ENCODE measurements at places on chromosomes 7 and 10.

DNA sequence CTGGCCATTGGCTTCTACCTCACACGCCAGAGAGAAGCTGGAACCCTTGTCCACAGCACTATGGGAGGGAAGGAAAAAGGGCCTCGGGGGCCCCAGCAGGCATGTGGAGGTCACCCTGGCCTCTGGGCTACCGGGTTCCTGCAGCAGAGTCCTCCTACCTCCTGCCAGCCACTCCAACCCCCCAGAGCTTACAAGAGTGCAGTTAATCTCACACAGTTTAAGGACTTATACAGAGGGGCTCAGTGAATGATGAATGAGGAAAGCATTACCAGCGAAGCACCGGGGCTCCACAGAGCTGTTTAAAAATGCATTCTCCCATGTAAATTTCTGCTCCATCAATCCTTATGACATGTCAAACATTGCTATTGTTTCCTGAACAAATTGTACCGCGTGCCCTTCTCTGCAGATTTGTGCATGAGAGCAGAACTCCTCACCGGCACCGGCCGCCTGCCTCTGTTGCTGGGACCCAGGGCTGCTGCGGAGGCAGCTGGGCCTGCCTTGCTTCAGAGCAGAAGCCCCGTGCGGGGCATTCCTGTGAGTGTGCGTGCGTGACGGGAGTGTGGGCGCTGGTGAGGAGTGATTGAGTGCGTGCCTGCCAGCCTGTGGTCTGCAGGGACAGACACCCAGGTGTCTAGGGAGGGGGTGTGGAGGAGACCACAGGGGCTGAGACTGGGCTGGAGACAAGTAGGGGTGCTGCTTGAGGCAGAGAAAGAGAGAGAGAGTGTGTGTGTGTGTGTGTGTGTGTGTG lies 52.8 kb downstream of the C10orf105 start:
- peak; percentile 88 for DNase-seq

DNA sequence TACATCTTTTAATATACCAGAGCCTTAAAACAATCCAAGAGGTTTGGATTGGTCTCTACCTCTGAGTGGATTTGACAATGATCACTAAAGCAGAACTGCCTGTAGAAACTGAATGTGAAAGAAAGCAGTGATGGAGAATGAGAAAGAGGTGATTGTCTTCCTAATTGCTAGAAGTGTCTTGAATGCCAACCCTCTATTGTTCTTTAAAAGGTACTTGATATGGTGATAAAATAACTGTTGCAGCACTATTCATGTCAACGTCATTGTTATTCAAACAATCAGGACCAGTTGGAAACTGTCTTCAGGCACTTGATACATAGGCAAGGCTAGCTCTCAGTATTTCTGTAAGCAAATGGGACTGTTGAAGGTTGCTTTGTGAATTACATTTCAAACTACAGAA lies 47.9 kb upstream of the ITPRID1 start:
- DNase-seq, result no peak

- no peak for DNase-seq
Observed at GRCh38 chr7:33841705-33842129, 63.6 kb upstream of the BMPER start.

DNA sequence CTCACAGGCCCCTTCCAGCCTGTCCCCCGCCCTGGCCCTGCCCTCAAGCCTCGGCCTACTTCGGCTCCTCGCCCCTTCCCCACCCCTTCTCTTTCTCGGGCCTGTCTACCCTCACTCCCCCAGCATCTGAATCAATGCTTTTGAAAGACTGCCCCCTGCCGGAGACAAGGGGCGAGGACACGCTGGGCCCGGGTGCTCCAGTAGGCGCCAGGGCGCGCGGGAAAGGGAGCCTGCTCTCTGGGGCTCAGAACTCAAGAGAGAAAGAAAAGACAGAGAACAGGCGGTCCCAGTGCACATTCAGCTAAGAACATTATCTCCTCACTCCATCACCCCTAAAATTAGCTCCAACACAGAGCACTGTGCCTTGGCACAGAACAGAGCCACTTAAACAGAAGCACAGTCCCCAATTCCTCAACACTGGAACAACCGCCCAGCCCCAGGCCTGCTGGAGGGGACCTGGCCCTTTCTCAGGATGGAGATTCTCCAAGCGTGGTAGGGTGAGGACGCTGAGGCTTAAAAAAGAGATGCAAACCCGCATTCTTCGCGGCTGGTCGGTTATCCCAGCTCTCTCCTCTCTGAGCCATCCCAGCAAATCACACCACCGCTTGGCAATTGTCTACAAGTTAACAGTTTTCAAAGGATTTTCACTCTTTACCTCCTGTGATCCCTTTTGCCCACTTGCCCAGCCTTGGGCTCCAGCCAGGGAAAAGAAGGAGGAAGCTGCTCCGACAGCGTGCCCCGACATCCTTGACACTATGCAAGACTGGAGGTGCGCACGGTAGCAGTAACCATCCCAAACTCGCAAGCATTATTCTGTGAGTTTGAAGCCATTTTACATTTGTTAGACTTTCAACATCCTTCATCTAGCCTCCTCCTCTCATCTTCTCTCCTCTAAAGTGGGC lies 2.1 kb downstream of the GIGYF1 start:
- DNase-seq, result peak; percentile 96

- no peak for DNase-seq
Observed at GRCh38 chr7:54615-55014, 137.8 kb upstream of the FAM20C start.

DNA sequence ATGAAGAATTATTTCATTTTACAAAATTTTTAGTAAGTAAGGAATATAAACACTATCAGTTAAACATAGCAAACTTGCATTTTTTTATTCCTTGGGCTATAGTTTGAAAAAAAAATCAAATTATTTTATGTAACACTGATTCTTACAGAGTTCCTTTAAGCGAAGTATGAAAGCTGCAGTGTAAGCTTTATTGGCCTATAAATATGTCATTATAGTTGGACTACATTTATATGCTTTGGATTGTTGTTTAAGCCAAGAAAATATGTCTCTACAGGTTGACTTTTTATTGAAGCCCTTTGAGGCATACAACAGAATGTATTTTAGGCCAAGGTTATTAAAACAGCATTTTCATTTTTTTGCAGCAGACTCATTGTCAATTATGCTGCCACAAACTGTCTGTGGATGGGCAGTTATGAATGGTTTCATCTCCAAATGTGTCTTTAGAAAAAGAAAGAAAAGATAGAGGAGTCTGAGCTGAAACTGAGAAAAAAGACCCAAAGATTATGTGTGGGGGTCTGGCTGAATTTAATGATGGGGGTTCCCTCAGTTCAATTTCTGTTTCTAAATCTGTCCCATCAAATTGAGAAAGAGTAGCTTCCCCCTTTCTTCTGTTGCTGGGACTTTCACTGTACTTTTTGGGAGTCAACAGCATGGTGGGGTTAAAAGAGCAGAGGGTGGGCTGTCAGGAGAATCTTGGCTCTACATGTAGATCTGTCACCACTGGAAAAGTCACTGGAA lies 43.1 kb downstream of the ARID5B start:
- no peak for DNase-seq

DNA sequence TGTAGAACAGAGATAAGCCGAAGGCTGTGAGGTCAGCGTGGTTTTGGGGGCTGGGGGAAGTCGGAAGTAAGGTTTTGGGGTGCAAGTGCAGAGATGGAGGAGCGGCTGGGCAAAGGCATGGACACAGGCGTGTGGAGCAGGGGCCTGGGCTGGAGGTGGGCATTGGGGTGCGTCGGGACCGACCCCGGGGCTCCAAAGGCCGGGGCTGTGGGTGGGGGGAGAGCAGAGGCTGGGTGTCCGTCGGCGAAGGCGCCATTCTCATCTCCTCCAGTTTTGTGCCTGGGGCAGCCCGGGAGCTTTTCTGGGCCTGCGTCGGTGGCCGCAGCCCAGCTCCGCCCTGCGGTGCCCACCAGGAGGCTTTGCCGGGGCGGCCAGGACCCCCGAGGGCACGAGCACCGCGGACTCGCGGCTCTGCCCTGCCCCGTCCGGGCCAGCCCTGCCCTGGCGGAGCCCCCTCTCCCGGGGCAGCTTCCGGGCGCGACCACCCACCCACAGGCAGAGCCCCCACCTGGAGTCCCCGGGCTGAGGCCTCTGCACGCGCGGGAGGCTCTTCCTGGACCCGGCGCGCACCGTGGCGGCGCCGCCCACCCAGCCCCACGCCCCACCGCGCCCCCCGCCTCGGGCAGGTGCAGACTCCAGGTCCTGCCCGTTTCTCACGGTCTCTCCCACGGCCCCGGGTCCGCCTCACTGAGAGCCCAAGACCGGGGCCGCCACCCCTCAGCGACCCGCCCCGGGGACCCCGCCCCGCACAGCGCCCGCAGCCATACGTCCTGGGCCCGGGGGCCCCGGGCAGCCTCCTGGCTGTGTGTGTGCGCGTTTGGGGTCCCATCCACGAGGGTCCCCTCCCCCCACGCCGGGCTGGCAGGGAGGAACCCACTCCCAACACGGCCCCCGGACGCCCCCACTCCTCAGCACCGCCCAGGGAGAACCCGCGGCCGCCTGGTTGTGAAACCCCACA lies 7.7 kb upstream of the SCART1 start:
- DNase-seq, result no peak

GRCh38 chr7:116188-116981 lies 76.0 kb upstream of the FAM20C start:
- no peak for DNase-seq

DNA sequence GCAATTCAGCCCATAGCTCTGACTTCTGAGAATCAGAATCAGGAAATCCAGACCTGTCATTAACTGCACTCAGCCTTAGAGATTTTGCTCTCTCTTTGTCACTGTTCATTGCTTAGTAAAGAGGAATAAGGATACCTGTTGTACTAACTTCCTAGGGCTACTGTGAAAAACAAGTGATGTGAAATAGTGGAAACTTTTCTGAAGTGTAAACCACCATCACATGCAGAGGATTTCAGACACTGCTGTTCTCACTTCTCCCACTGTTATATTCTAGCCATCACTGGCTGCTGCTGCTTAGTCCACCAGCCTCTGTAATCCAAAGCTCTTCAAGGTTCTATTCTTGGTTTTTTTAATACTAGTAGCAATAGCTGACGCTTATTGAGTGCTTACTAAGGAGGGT lies 129.6 kb upstream of the CCDC6 start:
- no peak for DNase-seq

GRCh38 chr7:70568674-70569334 lies 563.1 kb upstream of the GALNT17 start:
- no peak for DNase-seq

- peak; percentile 51 for DNase-seq
Observed at GRCh38 chr7:28315565-28316410, 96.5 kb upstream of the CREB5 start.

- DNase-seq, result peak; percentile 60
Observed at GRCh38 chr10:43739161-43739560, 90.5 kb upstream of the ZNF32 start.

- no peak for DNase-seq
Observed at GRCh38 chr7:102439963-102440795, 6.8 kb downstream of the ORAI2 start.

DNA sequence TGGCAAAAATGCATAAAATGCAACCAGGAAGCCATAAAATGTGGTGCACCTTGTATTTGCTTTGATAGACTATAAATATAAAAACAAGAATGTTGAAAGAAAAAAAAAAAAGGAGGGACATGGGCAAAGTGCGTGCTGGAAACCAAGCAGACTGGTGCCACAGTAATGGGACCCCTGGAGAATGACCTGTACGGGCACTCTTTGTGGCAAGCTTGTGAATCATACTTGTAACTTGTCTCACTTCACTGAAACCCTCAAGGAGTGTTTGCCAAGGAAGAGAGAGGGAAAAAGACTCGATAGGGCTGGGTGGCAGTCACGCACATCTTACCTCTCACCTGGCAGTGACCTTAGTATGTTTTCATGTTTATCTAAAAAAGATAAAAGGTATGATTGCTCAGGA lies 1183.6 kb downstream of the GATA3 start:
- no peak for DNase-seq

DNA sequence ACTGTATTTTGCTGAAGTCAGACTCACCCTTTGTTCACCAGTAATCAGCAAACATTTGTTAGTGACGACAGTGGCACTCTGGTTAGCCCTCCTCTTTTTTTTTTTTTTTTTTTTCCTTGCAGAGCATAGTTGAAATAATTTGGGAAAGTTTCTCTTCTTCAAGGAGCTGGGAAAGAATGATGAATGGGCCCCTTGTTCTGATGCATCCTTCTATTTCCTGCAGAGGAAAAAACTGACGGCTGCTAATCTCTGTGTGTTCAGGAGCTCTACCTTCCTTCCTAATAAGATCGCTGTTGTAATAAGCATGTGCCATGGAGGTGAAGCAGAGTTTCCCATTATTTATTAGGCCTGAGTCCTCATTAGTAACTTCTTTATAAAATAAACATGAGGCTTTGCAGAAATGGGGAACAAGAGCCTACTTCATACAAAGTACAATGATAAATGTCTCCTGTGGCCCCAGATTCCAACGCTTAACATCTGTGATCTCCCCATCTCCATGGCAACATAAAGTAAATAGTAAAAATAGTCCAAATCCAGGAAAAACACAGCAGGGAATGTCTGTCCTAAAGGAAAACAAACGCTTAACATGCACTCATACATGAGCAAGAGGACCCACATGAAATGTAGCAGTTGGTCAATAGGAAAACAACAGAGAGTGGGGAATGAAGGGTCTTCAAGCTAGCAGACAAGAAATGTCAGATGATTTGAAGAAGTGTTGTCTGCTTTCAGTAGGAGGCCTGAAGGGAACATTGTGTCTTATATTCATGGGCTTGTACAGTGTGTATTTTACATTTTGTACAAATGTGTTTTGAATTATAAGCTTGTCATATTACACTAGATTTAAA lies 59.1 kb upstream of the CALD1 start:
- DNase-seq, result peak; percentile 76

- no peak for DNase-seq
Observed at GRCh38 chr10:129450391-129450790, 16.6 kb upstream of the MGMT start.

DNA sequence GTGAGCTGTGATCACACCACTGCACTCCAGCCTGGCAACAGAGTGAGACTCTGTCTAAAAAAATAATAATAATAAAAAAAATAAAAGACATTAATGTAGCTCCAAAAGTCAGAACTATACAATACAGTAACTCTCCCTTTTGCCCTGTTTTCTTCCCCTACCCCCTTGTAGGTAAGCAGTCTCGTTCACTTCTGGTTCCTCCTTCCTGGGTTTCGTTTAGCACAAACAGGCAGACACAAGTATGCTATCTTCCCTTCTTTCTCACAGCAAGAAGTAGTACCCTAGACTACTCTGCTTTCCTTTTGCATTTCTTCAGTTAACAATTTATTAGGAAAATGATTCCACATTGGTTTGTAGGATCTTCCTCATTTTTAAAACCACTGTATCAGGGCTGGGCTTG lies 33.1 kb downstream of the PDSS1 start:
- no peak for DNase-seq

DNA sequence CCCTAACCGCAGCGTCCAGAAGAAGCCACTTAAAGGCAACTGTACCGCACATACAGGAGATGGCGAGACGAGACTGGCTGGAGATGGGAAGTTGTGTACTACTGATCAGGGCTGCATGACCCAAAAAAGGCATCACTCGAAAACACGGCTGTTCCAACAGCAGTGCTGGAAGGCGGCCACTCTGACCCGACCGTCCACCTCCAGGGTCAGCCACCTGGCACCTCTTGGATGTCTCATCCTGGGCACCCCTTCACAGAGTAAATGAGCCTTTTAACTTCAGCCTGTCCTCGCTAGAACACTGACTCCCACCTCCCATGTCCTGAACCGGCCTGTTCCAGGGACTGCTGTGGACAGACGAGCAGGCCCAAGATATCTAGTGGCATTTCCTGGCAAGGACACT lies 180.7 kb downstream of the DIP2C start:
- no peak for DNase-seq

GRCh38 chr10:3497581-3497980 lies 287.4 kb downstream of the KLF6 start:
- DNase-seq, result no peak

GRCh38 chr10:35642793-35643114 lies 658 bp upstream of the FZD8 start:
- DNase-seq, result no peak
